ENCODE measurements at places on chromosomes 5 and 9. TPM values are rescaled to one million over a fixed set of nuclear protein-coding genes. Genes with fewer than 3 reads are reported as not detected.

- peak; percentile 21 for DNase-seq
Observed at GRCh38 chr9:134358662-134359319, 32.5 kb downstream of the RXRA start.

NDFIP1 gene
- 71.4 TPM for total RNA-seq

ELOVL7 gene
- not detected for total RNA-seq

DNA sequence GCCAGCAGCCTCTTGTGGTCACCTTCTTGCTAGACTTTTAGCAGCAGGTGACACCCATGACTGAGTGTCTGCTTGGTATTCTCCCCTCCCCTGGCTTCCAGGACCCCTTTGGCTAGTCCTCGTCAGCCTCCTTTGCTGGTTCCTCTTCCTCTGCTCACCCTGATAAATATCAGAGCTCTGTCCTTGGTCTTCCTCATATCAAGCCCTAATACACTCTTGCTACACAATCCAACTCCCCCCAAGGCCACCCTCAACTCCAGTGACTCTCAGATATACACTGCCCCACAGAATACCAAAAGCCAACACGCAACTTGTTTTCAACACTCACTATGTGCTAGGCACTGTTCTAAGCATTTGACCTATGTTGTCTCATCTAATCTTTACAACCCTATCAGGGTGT is 30.3 kb upstream of the LCP2 start:
- DNase-seq = no peak

- peak; percentile 19 for DNase-seq
Observed at GRCh38 chr9:35828716-35829083, at the start of gene FAM221B. Gene FAM221B (minus strand): TSS chr9:35828732. CDS start chr9:35826161, 2,571 bp downstream.
